Activated effector memory CD4-positive, alpha-beta T cell treated with Interleukin-2 at 50 U/mL for 16 hours (primary cell): ENCODE measurements at places on chromosomes 11 and 22.

DNA sequence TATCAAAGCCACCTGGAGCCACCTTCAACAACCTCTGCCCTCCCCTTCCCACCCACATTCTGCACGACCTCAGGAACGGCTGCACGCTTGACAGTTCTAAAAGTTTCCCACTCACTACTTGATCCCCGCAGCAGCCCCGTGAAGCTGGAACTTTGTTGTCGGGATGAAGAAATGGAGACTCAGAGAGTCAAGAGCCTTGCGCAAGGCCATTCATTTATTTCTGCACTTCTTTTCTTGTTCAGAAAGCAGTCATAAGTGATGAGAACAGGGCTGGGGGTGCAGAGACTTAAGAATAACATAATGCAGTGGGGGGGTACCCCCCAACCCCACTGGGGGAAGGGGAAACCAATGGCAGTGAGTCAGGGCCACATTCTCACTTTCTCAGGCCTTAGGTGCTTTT, 2.2 kb upstream of the ZFTA start:
- no peak for DNase-seq

DNA sequence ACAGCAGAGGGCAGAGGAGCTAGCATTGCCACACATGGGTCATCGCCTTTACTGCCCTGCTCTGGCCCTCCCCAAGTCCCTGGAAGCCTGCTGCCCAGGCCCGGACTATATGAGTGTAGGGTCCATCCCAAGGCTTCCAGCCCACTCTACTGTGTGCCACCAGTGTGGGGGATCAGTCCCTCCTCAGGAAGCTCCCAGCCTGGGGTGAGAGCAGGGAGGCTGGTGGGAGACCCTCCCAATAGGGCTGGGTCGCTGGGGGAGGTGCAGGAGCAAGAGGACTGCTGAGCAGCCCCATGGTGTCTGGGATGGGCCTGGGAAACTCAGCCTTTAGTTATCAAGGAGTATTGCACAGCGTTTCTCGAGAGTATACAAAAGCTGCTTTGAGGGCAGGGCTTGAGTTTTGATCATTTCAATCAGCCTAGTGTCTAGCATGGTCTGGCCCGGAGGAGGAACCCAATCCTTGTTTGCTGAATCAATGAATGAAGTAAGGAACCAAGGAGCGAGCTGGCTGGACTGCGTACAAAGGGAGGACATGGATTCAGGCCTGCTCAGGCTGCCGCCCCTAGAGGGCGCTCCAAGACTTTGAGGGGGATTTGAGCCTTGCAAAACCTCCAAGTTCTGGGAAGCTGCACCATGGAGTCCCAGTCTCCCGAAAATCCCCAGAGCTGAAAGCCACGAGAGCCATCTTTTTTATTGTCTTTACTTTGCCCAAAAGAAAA, 89.0 kb upstream of the PARVA start:
- no peak for DNase-seq

DNA sequence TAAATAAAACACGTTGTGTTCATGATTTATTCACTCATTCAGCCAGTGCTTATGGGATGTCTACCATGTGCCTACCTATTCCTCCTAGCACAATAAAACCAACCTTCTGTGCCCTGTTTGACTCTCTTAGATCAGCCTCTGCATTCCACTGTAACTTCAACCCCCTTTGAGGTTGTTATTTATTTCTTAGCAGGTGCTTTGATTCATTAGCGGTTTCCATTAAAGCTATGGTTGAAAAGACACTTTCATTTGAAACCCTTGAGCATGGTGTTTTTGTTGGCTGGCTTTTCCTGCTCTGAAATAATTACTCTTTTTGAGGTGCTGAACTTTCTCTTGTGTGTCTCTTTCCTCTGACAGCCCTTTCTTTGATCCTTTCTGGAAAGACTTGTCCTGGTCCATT, 570.6 kb upstream of the LARGE1 start:
- DNase-seq: no peak

- DNase-seq: no peak
These were observed 203.5 kb upstream of the MTNR1B start for GRCh38 chr11:92765965-92766371.

- DNase-seq: no peak
These were observed 16.2 kb downstream of the IMMP1L start for GRCh38 chr11:31493235-31493634.

- no peak for DNase-seq
These were observed 5.1 kb upstream of the PDGFD start for GRCh38 chr11:104169091-104169490.

DNA sequence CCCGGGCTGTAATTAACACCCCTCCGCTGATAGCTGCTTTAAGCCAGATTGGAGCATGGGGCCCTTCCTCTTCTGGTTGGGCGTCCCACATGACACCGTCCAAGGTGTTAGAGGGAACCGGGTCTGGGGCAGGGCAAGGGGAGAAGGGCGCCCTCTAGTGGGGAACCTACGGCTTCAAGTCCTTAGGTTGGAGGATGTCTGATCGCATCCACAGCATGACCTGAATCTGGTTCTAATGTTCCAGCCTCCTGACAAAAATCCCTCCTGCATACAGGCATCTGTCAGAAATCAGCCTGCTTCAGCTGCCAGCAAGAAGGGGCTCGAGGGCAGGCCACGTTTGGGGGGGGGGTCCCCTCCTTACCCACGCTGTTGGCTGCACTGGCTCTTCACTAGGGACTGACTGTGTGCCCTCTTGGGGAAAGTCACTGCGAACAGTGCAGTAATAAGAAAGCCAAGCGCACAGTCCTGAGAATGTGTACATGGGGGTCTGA, 94.2 kb upstream of the TBCEL start:
- DNase-seq: no peak

- no peak for DNase-seq
These were observed 63.1 kb upstream of the YWHAH start for GRCh38 chr22:31881200-31881599.

DNA sequence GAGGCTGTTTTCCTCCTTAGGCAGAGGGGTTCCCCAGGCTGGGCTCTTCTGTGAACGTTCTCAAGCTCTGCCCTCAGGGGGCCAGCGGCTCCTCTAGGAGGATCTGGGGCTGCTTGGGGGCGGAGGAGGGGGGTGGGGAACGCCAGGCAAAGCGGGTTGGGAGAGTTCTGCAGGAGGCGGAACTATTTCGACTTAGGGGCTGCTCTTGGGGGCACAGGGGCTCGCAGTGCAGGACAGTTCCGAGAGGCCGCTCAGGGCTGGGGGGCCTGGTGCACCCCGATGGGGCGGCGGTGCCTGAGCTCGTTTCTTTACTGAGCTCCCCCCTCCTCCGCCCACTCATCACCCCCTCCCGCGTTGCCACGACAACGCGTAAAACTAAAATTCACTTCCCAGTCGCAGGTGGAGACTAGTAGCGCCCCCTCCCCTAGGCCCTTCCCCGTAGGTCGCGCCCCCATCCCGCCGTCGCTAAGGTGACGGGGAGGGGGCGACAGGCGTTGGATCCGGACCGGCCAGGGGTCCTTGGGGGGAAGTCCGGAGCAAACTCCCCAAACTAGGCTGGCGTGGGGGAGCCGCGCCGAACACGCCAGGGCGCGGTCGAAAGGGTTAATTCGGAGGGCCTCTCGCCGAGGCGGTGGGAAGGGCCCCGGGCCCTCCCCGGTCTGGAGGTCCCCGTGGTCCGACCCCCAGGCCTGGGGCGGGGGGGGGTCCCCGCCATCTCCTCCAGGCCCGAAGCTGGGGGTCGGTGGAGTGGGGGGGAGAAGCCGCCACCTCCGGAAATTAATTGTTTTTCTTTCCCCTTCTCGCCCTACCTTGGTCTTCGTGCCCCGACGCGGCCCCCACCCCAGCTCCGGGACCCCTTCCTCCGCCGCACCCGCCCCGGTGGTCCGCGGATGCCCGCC, 857 bp downstream of the SHANK3 start:
- no peak for DNase-seq

DNA sequence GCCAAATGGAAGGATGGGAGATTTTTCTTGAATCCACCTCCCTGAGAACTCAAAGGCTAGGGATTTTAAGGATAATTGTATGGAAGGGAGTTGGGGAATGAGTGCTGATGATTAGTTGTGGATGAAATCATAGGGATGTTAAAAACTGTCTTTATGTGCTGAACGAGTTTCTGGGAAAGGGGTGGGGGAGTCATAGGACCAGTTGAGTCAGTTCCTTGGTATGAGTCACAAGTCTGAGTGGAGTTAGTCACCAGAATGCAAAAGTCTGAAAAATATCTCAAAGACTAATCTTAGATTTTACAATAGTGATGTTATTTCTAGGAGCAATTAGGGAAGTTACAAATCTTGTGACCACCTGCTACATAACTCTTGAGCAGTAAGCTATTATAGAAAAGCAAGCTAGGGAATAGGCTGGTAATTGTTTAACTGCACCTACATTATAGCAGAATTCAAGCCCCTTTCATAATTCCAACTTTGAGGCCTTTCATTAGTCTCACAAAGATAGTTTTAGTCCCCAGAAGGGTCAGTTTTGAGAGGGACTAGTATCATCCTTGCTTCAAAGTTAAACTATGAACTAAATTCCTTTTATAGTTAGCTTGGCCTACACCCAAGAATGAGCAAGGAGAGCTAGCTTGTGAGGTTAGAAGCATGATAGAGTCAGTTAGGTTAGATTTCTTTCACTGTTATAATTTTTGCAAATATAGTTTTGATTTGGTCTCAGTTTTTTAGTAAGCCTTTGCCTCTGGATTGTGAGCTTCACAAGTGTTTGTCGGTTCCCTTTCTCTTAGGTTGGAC, 668.0 kb downstream of the ETS1 start:
- no peak for DNase-seq

DNA sequence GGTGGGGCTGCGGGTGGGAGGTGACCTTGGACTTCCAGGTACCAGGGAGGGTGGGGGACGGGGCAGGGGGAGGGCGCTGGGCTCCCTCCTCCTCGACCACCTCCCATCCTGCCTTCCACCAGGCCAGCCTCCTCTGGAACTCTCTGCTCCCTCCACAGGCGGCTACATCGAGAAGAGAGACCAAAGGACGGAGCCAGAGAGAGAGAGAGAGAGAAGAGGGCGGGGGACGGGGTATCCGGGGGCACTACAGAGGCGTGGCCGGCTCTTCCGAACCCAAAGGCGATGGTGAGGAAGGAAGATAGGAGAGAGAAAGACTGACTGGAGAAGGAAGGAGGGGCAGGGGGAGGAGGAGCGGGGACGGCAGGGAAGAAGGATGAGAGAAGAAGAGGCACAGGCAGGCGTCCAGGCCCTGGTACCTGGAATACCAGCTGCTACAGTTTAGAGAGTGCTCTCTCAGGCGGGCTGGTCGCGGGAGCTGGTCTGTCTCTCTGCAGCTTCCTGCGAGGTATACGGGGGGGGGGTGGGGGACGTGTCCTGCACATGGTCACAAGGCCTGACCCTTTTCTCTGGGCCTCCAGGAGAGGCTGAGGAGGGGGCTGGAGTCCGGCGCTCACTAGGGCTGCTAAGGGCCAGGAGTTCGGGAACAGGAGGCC, 38.0 kb downstream of the IGSF9B start:
- DNase-seq: no peak

DNA sequence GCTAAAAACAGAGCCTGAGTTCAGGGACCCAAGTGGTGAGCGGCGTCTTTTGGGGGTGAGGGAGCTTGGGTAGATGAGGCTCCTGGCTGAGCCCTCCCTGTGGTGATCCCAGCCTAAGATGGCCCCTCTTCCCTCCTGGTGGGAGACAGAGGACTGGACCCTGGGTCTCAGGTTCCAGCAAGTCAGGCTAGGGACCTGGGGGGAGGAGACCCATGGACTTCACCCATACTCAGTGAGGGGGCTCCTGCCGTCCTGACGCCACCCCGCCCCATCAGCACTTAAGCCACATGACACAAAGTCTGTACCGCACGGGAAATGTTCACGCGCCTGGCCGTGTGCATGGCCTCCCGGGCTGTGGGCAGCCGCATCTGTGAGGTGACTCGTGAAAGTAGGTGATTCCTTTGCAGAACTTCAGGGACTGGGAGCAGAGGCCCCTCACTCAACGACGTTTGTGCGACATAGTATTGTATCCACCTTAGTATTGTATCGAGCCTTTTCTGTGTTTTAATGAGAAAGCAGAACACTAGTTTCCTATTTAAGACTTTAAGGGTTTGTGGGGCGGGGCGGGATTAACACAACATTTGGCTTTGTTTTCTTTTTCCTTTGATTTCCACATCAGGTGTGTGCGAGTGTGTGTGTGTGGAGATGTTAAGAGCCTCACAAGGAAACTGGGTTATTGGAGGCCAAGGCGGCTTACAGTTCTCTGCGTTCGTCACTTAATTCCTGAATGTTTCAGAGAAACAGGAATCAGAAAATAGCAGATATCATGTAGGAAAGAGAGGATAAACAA, 18.4 kb upstream of the TMEM191C start:
- DNase-seq: no peak

DNA sequence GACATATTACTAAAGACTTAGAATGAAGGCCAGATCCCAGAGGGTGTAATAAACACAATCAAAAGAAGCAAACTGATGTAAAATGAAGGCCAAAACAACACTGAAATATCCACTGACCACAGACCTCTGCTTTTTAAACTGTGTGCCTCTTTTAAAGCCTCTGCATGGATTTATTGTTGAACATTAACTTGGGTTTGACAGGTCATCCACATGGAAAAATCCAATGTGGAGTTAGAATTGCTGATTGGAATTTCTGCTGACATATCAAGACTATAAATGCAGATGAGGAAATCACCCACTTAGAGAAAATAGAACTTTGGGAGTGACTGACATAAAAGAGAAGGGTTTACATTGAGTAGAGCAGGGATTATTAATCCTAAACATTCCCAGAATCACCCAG, 853.9 kb upstream of the RAG2 start:
- DNase-seq: no peak

DNA sequence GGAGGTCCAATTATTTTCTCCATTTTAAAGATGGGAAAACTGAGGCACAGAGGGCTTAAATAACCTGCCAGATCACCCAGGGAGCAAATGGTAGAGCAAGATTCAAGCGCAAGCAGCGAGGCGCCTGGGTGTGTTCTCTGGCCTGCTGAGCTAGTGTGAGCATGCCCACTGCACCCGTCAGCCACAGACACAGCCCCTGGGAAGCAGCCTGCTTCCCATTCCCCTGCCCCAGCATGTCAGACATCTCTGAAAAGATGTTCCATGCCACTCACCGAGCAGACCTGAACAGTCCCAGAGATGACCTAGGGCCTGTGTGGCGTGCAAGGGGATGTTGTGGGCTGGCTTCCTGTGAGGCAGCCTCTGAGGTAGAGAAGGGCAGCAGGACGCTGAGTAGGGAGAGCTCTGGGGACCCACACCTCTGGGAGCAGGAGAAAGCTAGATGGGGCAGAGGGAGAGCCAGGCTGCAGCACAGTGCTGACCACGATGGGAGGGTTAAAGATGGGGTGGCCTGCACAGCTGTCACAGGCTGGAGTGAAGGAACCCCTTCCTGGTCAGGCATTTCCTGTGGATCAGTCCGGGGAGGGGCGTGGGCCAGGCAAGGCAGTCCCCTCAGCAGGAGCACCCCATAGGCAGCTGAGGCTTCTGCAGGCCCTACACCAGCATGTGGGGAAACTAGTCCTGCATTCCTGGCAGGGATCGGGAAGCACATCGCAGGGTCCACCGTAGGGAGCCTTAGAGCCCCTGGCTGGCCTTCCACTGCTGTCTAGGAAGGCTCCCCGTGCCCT, 101.4 kb downstream of the GALNT18 start:
- no peak for DNase-seq

DNA sequence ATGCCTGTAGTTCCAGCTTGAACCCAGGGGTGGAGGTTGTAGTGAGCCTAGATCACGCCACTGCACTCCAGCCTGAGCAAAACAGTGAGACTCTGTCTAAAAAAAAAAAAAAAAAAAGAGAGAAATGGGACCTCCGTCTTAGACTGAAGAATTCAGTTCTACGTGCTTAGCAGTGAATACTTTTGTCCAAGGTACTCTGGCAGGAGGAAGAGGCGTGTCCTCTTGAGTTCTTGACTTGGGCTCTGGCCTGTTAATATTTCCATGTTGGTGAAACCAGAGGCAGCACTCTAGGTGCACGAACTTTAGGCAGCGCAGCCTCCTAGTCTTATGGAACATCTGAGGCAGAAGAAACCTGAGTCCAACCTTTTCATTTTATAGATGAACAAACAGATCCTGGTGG, 2.4 kb downstream of the HMBS start:
- no peak for DNase-seq
